Peyer's patch (tissue), 4 donors: ENCODE measurements at places on chromosomes 16 and 17.

- no peak for DNase-seq
Observed at GRCh38 chr17:78255029-78255656, 23.7 kb downstream of the TMEM235 start.

DNA sequence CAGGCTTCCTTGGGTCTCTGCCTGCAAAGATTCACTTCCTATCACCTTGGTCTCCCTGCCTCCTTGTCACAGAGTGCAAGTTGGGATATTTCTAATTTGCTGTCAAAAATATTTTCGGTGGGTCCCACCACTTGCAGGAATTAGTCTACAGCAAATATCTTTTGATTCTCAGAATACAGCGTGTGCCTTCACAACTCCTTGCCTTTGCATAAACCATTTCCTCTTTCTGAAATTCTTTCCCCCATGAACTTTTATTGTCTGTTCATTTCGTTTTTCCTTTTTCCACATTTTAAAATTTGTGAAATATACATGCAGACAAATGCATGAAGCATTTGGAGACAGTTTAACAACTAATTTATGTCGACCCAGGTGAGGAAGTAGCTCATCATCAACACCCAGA lies 60.0 kb downstream of the HS3ST3B1 start:
- no peak for DNase-seq

DNA sequence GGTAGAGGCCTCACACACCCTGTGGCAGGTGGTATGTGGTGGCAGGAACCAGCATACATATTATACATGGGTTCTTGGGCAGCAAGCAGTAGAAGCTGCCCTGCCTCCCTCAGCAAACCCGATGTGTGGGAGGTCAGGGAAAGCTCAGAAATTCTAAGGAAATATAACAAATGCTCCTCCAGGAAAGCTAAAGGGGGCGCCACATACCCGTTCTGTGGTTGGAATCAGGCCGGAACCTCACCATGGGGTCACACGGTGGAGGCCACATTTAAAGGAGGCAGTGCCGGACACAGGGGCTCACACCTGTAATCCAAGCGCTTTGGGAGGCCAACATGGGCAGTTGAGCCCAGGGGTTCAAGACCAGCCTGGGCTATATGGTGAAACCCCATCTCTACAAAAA lies 12.4 kb upstream of the KATNB1 start:
- no peak for DNase-seq

- no peak for DNase-seq
Observed at GRCh38 chr17:72514321-72514861, 393.6 kb downstream of the SOX9 start.

DNA sequence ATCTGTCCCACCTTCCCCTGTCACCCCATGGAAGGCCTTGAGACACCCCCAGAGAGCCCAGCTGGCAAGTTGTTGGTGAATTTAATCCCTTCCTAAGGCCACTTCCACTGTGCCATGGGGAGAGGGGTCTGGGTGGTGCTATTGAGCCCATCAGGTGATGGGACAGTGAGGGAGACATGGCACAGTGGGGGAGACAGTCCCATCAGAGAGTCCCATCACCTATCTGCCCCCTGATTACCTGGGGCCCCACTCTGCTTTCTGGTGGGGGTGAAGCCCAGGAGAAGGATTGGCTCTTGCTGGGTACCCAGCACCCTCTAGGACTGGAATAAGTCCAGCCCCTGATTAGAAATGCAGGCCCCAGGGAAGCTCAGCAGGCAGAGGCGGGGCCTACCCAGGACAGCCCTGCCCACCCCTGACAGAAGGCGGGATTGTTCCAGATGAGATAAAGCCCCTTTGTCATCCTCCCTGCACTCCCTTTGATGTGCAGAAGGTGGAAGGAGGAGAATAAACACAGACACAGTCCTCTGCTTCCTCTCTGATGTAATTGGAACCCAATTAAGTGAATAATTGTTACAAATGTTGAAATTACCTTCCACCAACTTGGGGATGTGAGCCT lies 18.9 kb downstream of the TMEM132E start:
- DNase-seq: no peak

GRCh38 chr17:50799582-50799981 lies 32.3 kb upstream of the ANKRD40CL start:
- DNase-seq: no peak

DNA sequence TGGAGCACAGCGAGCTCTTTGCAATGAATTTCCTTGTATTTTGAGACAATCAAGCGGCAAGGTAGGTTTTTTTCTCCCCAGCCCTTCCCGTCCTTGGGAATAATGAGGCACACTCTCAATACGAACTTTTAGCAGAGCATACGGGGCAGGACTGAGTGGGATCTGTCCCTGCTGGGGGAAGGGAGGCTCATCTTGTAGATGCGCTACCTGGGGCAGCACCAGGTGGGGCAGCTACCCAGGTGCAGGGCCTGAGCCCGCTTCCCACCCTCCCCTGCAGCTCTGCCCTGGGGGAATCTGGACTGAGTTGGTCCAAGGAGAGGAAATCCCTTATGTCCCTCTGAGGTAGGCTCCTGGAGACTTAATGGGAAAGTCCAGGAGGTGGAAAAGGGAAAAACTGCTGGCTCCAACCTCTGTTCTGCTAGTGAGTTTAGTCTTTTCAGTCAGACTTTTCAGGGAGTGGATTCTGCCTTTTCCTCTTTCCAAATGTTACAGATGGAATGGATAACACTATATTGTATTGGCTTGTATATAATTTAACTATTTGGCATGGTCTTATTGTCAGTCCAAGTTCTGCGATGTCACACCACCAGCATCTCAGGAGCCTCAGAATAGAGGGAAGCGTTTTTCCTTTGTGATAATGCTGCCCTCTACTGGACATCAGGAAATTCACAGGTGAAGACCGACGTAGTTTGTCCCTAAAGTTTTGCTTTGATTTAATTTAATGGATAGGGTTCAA lies 9.6 kb upstream of the CES1 start:
- no peak for DNase-seq

DNA sequence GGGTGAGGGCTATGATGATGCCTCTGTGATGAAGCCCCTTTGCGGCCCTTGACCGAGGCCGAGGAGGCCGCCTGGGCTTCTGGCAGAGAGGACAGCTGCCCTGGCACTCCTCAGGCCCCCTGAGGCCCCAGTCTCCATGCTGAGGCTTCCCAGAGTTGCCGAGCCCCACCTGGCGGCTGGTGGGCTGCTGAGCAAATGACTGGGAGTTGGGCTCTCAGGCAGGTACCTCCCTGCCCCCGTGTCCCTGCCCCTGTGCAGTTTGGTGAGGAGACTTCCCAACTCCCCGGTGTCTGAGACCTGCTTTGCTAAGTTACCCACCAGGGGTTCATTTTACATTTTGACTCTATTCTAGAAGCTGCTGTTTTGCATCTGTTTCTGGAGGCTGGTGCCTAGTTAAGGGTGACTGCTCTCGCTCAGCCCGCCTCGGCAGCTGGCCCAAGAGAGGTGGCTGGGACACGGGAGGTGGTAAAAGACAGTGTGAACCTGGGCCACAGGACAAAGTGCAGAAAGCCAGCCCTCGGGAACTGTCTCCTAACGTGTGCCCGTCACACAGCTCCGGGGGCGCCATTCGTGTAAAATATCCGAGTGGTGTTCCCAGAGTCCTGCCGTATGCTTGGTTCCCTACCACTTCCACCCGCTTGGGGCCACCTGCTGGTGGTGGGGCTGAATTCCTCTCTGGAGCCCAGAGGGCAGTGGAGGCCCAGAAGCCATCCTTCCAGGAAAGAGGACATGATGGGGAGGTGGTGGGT lies 134.5 kb downstream of the RAB11FIP4 start:
- peak; percentile 58 for DNase-seq

- no peak for DNase-seq
Observed at GRCh38 chr17:63113167-63113566, 147.1 kb downstream of the TANC2 start.

DNA sequence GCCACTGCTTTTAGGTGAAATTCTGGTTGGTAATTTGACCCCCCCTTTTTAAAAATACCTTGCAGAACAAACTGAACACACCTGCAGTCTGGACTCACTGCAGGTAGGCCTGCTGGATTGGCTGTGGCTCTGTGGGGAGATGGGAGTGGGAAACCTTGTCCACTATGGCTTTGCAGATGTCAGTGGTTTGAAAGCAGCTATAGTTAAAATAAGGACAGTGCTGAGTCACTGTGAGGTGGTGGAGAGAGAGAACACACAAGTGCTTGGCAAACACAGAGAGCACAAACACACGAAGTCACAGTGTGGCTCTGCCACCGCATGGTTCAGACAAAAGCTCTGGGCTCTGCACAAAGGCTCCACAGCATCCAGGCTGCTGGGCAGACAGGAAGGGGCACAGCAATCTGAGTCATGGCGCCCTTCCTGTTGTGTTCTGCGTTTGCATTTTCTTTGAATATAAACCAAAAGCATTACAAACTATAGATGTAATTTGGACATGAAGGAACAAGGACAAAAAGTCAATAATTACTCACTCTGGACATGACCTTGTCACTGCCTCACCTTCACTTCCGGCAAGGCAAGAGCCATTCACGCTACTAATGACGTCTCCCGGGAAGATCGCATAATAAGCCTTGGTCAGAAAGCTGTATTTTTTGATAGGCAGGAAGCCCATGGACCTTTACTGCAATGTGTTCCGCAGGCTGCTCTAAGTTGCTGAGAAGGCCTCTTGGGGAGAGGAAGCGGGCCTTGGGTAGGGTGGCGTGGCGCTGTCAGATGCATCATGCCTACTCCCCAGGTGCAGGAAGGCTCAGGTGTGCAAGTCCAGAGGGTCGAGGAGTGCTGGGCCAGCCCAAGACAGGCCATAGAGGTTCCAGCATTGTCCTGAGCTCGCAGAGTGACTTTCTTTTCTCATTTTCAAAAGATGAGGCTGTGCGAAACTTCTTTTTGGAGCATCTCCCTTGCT lies 60.1 kb upstream of the MED9 start:
- no peak for DNase-seq

GRCh38 chr17:68993112-68993511 lies 37.9 kb upstream of the ABCA8 start:
- DNase-seq: no peak

- DNase-seq: no peak
Observed at GRCh38 chr17:7019367-7019766, 3.5 kb upstream of the BCL6B start.

DNA sequence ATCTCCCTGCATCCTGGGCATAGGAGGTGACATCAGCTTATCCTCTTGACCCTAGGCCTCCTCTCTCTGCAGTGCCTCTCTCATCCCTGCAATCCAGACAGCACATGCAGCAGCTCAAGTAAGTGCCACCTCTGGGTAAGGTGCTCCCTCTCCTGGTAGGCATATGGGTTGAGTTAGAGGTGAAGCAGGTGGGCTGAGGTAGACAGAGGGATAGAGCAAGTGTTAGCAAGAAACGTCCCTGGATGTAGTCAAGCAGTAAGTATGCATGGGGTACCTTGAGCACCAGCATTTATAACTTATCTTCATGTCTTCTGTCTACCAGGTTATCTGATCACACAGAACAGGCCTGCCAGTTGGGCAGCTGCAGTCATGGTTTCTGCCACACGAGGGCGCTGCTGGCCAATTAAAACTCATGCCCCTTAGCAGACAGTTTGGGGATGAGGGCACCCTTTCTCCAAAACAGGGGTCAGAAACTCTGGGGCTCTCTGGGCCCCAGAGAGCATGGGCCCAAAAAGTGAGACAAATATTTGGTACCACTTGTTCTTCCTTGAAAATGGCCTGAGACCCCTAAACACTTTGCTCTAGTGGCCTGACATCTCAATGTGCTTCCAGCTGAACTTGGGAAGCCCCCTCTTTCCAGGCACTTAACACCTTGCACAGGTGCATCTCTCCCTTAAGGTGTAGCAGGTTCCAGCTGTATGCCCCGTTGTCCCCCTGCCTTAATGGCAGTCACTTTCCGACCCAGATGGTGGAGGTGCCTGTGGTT lies 59.8 kb downstream of the NEUROD2 start:
- peak; percentile 72 for DNase-seq

DNA sequence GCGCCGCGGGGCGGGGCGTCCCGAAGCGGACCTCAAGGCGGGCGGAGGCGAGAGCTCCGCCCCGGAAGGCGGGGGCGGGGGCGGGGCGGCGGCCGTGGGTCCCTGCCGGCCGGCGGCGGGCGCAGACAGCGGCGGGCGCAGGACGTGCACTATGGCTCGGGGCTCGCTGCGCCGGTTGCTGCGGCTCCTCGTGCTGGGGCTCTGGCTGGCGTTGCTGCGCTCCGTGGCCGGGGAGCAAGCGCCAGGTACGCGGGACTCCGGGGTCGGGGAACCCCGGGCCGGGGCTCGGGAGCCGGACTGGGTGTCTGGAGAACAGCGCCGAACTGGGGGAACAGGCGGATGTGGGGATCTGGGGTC lies at the start of gene TNFRSF12A:
Gene TNFRSF12A (plus strand): TSS at position 122 of the 357 bp plus-strand sequence. CDS start 30 bp downstream, at position 152.
- DNase-seq: peak; percentile 90

DNA sequence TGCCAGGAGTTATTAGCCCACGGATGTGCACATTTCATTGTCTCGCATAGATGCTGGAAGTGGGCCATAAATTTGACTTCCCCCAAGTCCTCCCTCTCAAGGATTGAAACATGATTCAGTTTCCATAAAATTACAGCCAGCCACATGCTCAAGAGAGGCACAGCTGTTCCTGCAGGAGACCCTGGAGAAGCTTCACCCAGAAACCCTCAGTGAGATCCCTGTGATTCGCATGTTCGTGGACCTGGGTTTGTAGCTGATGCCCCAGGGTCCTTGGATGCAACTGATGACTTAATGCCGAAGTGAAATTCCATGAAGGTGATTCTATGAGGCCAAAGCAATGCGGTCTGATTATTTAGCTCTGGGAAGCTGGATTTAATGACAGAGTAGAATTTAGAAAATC lies 24.7 kb upstream of the AQP8 start:
- DNase-seq: no peak

DNA sequence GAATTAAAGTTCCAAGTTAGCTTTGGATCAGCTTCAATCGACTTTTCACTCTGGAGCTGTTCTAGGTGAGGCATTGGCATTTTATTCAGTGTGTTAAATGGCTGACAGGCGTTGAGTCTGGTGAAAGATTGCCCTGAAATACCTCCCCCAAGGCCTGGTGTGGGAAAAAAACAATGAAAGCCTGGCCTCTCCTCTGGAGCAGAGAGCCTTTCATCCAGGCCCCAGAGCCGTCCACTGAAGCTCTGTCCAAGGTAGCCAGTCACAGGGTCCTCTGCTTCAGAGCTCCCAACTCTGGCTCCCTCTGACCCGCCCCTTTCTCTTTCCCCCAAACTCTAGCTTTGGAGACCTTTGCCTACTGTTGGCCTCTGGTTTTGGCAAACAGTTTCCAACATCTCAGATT lies 123.6 kb upstream of the CRHR1 start:
- DNase-seq: no peak

DNA sequence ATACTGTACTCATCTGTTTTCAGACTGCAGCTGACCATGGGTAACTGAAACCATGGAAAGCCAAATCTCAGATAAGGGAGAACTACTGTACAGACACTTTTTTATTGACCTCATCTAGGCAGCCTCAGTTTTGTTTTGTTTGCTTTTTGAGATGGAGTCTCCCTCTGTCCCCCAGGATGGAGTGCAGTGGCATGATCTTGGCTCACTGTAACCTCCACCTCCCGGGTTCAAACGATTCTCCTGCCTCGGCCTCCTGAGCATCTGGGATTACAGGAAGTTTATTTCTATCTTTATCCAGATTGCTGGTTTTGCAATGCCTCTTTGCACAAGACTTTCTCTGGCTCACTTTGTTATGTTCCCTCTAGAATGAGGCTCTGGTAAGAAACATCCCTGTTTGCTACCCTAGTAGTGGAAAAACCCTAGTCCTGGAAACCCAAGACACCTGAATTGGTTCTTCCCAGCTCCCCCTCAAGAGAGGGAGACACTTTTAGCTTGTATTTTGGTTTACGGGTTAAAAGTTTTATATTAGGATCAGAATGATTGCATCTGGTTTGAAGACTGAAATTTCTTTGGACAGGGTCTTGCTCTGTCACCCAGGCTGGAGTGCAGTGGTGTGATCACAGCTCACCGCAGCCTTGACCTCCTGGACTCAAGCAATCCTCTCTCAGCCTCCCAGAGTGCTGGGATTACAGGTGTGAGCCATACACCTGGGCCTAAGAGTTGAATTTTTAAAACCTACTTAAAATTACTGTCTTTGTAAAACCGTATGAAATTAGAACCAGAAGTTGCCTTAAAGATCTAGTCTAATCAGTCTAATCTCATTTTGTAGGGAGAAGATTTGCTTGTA lies 38.9 kb downstream of the ZNF207 start:
- no peak for DNase-seq
